HS-27A (cell line): ENCODE measurements at places on chromosomes 6 and 20.

- DNase-seq, result no peak
These were observed 71.4 kb upstream of the PREP start for GRCh38 chr6:105474234-105474633.

DNA sequence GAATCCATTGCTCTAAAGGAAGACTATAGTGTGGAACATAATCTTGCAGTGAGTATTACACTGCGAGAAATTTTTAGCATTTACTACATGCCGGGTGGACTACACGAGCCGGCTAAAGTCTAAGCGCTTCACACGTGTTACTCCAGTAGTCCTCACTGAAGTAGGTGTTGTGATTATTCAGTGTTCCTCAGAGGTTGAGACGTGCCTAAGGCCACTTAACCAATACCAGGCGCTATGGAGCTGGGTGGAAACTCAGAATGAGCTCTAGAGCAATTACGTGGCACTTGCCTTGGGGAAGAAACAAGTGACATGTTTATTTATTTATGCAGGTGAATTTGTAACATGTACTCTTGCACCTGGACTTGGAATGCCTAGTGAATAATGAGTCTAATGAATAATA is 46.4 kb downstream of the SASH1 start:
- no peak for DNase-seq

GRCh38 chr6:41177695-41178094 is 14.8 kb upstream of the TREM2 start:
- DNase-seq, result no peak

DNA sequence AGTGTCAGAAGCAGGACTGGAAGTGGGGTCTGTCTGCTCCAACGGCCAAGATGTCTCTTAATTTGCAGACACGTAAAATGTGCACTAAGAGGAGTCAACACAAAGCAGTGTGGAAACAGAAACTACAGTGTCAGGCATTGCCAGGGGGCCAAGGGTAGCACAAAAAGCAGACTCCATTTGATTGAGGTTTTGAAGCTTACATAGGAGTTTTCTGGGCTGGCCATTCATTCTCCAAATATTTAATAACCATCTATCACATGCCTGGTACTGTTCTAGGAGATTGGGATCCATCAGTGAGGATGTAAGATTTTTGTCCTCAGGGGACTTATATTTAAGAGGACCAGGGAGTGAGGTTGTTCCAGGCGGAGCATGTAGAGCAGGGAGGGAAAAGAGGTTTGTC is 29.5 kb downstream of the MAFB start:
- DNase-seq, result no peak

GRCh38 chr6:35203680-35204079 is 10.1 kb upstream of the SCUBE3 start:
- DNase-seq, result no peak

- DNase-seq, result no peak
These were observed 293.7 kb downstream of the C6orf118 start for GRCh38 chr6:165015676-165016075.

GRCh38 chr6:107114926-107115694 is at the start of gene BEND3:
TSS of gene BEND3 (minus strand) at chr6:107115515. CDS start at chr6:107099285, 16,230 bp downstream.
- DNase-seq, result no peak

- DNase-seq, result no peak
These were observed 97.9 kb upstream of the SNX9 start for GRCh38 chr6:157724960-157725741.

DNA sequence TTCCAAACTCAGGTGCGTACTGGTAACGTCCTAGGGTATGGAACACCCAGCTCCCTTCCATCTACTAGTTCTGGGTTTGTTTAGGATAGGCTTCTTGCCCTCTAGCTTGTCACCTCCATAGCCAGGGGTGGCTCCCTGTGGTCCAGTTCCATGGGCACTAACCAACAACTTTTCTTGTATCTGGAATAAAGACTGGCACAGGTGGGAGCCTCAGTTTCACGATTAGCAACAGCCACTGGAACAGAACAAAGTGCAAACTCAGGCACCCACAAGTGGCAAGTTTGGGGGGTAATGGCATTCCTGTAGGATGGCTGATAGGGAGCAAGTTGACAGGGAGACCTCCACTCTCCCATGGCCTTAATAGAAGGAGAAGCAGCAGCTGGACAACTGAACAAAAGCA is 5.6 kb upstream of the APMAP start:
- no peak for DNase-seq

DNA sequence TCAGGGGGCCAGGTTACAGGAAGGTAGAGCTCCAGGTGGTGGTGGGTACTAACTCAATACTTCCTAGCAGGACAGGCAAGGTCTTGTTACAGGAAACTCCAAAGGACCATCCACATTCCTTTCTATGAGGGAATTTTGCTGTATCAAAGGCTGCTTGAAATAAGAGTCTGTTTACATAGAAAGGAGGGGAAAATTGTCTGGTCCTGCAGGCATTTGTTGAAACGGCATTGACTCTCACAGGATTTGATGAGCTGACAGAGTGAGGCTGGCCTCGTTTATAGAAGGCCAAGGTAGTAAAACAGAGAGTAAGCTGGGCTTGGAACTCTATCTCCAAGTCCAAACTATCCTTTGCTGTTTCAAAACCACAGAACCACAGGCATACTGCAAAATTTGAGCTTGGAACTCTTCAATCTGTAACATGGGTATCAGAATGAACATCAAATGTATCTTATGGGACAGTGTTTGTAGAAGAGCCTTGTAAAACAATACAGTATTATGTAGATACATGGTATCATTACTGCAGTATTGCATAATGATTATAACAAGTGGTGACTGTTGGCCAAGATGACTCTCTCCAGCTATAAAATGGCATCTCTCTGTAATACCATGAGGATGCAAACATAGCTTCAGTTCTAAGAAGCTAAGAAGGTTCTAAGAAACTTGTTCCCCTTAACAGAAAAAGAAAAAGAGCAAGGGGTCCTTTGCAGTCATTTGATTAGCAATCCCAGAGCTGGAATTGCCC is 61.5 kb downstream of the TRAM2 start:
- no peak for DNase-seq

DNA sequence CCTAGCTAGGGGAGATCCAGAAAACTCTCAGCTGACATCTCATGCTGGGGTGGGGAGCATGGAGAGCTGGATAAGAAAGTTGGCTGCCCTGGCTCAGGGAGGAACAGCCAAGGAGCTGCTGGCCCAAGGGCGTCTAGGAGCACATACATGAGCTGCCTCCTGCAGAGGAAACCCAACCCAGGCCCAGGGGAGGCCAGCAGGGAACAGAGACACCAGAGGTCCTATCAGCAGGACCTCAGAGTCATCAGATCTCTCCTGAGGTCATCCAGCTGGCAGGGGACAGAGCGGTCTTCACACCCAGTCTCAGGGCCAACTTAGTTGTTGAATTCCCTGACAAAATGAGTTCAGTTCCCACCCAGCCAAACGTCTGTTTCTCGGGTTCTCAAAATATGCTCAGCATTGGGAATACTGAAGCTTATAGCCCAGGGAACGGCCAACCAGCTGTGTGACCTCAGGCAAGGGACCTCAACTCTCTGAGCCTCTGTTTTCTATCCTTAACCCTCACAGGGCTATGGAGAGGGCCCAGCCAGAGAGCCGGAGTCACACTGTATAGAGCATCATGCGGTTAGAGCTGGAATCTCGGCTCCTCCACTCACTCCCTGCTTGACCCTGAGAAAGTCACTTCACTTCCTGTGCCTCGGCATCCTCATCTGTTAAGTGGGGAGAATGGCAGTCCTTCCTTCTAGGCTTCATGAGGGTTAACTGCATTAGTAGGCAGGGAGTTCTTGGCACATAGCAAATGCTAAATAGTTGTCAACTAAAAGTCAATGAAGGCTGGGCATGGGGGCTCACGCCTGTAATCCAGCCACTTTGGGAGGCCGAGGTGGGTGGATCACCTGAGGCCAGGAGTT is 13.8 kb downstream of the ADA start:
- no peak for DNase-seq

DNA sequence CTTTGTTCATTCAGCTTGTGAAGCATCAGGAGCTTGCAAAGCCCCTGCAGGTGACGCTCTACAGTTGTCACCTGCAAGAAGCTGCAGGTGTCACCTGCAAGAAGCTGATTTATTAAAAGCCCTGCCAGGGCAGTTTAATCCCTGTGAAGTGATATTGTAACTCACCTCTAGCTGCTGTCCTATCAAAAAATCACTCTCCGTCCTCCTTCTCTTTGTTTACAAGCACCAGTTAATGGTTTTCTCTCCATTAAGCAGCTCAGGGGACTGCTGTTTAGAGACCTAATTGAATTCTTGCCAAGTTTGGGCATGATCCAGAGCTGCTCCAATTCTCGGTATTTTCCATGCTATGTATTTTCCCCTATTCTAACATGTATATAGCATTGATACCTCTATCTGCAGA is 345.9 kb downstream of the ARHGAP18 start:
- no peak for DNase-seq

GRCh38 chr6:162572240-162572639 is 155.3 kb downstream of the PRKN start:
- DNase-seq, result no peak

GRCh38 chr6:131568726-131569125 is 4.3 kb upstream of the ARG1 start:
- DNase-seq, result no peak

GRCh38 chr6:120735641-120736040 is 598.6 kb downstream of the TBC1D32 start:
- peak; percentile 4 for DNase-seq

GRCh38 chr6:168190014-168190405 is 111.0 kb upstream of the FRMD1 start:
- DNase-seq, result no peak

DNA sequence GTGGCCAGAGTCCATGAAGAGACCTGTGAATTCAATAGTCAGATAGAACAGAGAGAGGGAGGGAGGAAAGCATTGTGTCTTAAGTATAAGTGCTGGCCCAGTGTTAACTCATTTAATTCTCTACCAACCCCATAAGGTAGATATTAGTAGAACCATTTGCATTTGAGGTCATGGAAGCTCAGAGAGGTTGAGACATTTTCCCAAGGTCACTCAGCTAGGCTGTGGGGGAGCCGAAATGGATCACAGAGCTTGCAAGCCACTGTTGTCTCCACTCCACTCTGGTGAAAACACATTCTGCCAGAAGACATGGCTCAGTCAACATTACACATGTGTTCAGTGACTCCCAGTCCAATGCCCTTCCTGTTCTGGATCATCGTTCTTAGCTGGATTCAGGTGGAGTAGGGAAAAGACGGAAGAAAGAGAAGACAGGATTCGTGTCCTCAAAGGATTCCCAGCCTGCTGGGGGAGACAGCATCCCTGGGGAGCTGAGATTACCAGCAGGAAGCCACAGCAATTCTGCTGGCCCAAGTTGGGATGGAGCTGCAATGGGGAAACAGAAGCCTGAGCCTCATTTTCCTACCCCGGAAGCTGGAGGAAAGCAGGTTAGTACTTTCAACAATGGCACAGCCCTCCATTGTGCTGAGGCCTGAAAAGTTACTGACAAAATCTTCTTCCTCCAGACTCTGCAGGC is 27.0 kb upstream of the MDGA1 start:
- no peak for DNase-seq

GRCh38 chr6:152161501-152161900 is 354.0 kb downstream of the ESR1 start:
- DNase-seq, result no peak

- no peak for DNase-seq
These were observed 239.3 kb downstream of the ZNF217 start for GRCh38 chr20:53354314-53354713.

DNA sequence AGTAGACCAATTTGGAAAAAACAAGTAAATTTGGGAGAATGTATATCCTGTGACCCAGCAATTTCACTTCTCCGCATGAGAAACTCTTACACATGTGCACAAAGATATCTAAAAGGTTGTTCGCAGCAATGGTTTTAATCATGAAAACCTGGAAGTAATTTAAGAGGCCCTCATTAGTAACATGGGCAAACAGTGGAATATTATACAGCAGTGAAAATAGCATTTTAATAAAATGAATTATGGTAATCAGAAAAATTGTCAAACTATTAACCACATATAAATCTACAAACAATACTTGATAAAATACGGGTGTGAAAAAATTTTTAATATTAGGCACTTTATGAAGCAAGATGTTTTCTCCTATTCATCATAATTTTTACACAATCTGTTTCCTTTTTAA is 74.2 kb downstream of the KCNQ5 start:
- DNase-seq, result no peak

DNA sequence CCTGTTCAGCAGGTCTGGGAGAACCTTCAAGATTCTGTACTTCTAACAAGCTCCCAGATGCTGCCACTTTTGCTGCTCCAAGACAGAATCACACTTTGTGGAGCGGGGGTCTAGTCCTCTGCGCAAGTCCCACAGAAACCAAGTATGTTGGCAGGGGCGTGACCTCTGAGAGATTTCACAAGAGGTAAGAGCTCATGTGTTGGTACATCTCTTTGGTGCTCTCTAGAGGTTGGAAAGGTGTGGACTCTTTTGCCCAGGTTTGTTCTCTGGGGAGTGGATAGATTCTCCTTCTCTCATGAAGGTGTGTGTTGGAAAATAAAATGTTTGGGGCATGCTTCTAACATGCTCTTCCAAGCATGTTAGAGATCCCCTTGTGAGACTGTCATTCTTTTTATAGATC is 340.9 kb upstream of the IRAK1BP1 start:
- no peak for DNase-seq

DNA sequence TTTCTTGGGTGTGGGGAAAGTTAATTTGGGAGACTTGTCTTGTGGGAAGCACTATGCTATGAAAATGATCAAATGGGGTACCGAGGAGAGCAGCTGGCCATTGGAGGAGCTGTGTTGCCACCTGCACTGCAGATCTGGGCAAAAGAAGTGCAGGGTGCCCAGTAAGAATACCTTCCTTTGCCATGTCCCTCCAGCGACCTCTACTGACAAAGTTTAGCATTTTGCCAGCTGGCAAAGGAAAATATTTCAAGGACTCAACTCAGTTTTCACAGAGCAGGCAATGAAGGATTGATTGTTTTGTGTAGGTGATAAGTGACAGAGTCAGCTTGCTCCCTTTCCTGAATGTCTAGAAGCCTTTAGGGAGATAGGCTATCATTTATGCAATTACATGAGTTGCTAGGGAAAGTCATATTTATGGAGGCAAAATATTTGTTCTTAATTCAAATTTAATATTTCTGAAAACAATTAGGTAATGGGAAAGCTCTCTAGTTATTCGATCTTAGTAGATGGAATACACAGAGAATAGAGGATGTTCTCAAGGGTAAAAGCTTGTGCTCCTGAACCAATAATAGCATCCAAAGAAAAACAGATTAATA is 118.4 kb downstream of the FARS2 start:
- DNase-seq, result no peak

DNA sequence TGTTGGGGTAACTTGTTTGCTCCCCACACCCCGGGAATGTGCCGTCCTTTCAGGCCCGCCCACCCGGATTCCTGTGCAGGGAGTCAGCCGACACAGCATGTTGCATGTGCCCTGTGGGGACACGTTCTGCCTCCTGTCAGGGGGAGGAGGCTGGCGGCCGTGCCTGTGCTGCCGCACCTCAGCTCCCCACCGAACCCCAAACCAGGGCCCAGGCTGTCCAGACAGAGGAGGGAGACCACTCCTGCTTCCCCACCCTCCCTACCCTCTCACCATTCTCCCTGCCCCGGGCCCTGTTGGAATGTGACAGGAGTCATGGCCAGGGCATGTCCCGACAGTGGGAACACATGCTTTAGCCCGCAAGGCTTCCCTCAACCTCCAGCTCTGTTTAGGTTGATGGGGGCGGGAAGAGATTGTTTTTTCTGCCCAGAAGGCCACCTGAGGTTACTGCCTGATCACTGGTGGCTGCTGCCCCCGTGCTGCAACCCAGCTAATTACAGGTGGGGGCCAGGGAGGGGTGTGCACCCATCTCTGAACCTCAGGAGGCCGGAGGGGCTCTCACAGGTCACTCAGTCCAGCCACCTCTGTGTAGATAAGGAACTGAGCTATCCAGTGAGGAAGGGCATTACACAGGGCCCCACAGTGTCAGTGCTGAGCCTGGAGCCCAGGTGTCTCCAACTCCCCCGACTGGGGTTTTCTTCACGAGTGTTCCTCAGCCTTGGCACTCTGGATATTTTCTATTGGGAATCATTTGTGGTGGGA is 13.6 kb downstream of the LRRC73 start:
- DNase-seq, result peak; percentile 62
